ENCODE measurements at places on chromosomes 5 and 9.

- no peak for DNase-seq
Measured at GRCh38 chr5:172901012-172901780, 58.0 kb upstream of the RPL26L1 start.

DNA sequence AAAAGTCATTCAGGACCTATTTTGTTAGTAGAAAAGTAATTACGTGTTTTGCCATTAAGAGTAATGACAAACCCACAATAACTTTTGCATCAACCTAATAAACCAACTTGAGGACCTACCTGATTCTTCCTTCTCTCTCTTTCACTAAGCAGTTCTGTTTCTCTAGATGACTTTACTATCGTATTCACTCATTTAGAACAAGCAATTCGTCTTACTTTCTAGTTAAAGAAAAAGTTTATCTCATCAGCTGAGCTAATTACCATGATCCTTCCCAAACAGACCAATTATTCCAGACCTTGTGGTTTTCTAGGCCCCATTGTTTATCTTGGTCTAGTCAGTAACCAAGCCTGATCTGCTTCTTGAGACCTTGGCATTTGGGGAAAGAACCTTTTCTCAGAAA, 49.6 kb upstream of the PRDM9 start:
- DNase-seq = no peak

DNA sequence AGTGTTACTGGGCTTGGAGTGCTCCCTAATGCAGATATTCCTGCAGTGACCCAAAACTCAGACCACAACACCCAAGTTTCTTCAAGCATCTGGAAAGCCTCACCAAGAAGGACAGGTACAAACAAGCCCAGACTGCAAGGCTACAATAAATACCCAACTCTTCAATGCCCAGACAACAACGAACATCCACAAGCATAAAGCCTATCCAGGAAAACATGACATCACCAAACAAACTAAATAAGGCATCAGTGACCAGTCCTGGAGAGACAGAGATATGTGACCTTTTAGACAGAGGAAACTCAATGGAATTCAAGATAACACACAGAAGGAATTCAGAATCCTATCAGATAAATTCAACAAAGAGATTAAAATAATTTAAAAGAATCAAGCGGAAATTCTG, 605.6 kb downstream of the PDE4D start:
- DNase-seq = no peak

GRCh38 chr5:180820788-180821321, 18.2 kb upstream of the MGAT1 start:
- no peak for DNase-seq

GRCh38 chr9:118177241-118177640, 473.0 kb downstream of the TLR4 start:
- no peak for DNase-seq

GRCh38 chr5:96783326-96783725, 24.4 kb downstream of the ERAP1 start:
- no peak for DNase-seq

- no peak for DNase-seq
Measured at GRCh38 chr5:23385036-23385435, 122.4 kb upstream of the PRDM9 start.

GRCh38 chr5:80988419-80988935, 28.3 kb downstream of the RASGRF2 start:
- DNase-seq = no peak

DNA sequence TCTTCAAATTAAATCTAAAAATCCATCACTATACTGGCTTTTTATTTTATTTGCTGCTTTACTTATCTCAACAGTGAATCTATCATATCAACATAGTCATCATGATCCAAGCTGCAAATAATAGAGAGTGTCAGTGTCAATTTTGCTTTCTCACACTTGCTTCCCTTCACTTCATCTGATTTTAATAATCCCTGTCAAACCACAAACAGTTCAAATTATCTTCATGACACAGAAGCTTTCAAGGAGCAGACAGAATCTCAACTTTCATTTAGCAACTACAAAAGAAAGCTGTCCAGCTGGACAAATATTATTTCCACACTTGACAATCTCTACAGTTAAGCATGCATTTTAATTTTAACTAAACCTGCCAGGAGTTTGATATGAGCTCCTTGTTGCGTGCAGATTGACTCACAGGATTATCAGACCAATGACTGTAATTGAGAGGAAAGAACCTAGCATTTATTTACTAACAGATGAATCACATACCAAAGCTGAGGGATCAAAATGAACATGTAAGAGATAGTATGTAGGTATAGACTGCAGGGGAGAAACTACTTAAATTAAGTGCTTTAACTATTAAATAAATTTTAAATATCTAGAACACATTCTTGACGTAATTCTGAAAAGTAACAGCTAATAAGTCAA, 56.0 kb downstream of the KIAA0825 start:
- DNase-seq = no peak

DNA sequence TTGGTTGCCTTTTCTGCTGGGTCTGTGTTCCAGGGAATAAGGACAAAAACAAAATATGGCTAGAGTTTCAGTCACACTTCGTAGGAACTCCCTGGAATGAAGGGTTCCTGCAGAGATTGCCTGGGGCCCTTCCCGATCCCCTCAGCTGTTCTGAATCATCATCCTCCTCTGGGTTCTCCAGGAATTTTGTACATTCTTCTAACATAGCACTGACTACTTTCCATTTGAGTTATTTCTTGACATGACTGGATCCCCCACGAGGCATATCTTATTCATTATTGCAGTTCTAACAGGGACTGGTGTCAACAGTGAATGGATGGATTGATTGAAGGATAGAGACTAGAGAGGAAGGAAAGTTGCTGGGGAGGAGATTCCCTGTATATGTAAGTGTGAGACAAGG, 49.2 kb upstream of the TNC start:
- no peak for DNase-seq

- no peak for DNase-seq
Measured at GRCh38 chr9:130689937-130690700, 3.5 kb upstream of the EXOSC2 start.

GRCh38 chr9:89805571-89806292, 200.9 kb downstream of the GADD45G start:
- DNase-seq = no peak

- no peak for DNase-seq
Measured at GRCh38 chr5:66915531-66915930, 281.1 kb downstream of the CD180 start.

- no peak for DNase-seq
Measured at GRCh38 chr9:133583586-133583985, 25.6 kb downstream of the FAM163B start.

DNA sequence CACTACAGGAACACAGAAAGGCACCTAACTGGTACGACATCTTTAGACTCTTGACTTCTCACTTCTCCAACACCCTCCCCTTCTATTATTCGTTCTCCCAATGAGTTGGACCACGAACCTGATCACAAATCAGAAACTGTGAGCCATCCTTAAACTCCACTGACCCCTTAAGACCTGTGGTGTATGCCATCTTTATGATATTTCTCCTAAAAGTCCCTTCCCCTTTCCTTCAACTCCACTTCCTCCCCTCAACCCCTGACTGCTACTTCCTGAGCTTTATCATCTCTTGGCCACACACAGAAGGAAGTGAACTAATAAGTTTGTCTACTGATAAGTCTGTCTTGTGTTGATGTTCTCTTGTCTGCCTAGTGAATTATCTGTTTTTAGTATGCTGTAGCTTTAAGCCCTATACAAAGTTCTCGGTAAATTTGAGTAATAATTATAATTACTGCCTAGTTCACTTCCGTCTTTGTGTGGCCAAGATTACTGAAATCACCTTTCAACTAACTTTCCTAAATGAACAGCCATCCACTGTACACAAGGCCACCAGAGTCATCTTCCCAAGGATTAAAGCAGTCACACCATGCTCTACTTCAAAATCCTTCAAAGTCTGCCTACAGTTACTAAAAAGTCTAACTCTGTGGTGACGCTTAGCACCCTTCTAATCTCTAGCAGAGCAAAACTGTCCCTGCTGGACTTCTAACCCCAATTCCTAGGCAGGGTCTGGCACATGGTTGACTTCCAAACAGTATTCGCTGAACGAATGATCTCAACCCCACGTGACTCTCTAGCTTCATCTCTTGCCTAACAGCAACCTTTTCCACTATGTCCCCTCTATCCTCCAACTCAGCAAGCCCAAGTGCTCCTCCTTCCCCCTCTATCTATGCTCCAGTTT, 23.2 kb downstream of the ELOVL7 start:
- DNase-seq = no peak

DNA sequence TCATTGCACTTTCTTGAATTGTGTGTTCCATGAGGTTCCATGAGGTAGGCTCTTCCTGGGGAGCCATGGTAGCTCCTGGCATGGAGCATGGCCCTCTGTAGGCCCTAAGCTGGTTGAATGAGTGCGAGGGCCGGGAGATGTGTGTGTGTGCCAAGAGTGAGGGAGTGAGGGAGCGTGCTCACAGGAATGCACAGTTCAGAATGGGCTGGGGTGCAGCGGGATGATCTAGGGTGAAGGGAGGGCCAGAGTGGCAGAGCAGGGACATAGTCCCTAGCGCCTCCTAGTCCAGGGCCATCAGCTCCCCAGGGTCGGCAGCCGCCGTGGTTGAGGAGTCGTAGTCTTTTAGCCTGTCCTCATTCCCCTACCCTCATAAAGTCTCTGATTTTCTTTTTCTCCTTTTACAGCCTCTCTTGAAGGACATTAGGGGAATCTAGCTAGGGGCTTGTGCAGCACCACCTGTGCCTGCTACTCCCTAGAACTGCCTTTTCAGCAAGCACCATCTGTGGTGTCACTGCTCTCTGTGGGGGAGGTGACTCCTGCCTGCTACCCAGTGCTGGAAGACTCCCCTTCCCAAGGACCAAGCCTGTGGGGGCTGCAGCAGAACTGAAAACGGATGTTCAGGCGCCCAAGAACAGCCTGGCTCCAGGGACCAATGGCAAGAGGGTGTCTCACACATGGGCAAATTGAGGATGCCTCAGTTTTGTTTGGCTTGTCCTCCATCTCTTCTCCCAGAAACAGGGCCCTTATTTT, 65.3 kb upstream of the PPARGC1B start:
- no peak for DNase-seq

DNA sequence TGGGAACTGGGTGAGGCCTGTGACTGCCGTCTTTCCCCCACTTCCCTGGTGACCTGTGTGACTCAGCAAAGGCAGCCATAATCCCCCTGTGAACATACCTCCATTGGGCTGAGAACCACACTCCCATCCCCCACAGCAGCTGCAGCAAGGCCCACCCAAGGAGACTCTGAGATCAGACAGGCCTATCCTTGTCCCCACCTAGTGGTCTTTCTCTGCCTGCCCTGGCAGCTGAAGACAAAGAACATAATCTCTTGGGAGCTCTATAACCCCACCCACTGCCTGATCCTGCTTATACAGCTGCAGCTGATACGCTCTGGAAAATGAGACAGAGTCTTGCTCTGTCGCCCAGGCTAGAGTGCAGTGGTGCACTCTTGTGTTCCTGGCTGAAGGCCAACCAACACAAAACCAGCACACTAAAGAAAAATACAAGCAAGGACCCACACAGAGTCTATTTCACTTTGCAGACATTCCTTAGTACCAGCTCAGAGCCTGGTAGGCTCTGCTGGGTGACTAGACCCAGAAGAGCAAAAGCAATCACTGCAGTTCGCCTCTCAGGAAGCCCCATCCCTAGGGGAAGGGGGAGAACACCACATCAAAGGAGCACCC, 106.7 kb downstream of the MCTP1 start:
- no peak for DNase-seq

- no peak for DNase-seq
Measured at GRCh38 chr5:10352430-10353240, 860 bp upstream of the MARCHF6 start.

Data from stimulated activated CD4-positive, alpha-beta T cell treated with anti-CD3 and anti-CD28 coated beads, Interleukin-1b, Interleukin-23, amount 100 ng/mL, for 1 hour (primary cell).